NCI-H446 treated with DMSO at 0.1 percent for 48 hours (cell line): ENCODE measurements at places on chromosomes 4 and X.

DNA sequence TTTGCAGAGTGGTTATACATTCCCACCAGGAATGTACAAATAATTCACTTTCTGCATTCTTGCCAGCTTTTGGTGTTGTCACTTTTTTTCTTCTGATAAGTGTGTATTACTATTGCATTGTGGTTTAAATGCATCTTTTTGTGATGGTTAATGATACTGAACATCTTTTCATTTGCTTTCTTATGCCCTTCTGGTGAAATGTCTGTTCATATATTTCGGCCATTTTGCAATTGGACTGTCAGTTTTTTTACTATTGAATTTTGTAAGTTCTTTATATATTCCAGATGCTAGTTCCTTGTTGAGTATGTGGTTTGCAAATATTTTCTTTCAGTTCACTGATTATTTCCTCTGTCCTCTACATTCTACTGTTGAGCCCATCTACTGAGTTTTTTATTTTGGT lies 19.4 kb upstream of the BMP2K start:
- DNase-seq, result no peak

DNA sequence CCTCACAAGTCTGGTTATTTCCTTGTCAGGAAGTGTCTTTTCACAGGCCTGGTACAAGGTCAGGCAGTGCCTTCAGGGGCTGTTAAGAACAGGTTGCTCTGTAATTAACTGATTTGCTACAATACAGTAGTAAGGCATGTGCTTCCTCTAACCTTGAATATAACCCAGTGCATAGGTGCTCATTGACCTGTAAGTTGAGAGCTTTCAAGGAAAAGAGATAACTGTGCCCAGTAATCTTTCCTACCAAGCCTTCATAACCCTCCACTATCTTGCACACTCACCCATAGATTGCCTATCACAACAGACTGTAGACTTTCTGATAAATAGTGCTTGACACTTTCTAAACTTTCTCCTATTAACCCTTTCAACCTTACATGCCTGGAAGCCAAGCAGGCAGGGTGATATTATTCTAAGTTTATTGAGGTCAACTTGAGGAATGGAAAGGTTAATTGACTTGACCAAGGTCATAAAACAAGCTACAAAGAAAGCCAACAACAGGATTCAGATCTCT lies 148.1 kb downstream of the PPARGC1A start:
- no peak for DNase-seq

DNA sequence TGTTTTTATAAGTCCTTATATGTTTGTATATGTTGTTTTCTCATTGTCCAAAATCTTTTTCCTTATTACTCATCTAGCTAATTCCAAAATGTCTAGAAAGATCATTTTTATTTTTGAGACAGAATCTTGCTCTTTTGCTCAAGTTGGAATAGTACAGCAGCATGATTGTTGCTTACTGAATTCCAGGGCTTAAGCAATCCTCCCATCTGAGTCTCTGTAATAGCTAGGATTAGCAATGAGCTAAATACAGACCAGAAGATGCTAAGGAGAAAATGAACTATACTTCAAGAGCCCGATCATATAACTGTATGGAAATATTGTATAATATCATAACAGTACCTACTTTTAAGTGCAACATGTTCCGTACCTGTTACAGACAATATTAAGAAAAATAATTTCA lies 1027.0 kb downstream of the STIM2 start:
- DNase-seq, result no peak

DNA sequence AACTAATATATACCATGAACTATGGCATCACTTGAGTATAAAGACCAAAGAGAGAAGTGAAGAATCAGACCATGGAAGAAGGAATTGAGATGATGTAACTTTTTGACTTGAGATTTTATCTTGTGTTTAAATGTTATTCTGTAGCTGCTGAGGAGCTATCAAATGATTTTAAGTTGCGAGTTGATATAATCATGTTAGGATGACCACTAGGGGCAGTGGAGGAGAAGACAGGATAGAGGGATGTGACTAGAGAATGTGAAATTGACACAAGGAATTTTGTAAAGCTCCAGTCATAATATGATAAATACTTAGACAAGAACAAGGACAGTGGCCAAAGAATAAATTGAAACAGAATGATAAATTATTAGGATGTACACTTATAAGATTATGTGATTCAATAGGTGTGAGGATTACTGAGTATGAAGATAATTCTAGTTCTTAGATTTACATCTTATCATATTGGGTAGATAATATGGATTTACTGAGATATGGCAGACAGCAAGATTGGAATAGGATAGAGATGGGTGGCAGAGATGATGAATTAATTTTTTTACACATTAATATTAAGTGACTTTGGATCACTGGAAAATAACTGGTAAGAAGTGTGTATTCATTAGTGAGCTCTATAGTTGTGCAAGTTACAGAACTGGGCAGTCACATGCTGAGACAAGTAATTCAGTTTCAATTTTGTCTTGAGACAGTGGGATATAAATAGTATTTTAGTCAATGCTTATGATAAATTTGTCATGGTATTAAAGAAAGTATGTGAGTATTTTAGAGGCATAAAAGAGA lies 816.0 kb upstream of the PCDH10 start:
- no peak for DNase-seq

DNA sequence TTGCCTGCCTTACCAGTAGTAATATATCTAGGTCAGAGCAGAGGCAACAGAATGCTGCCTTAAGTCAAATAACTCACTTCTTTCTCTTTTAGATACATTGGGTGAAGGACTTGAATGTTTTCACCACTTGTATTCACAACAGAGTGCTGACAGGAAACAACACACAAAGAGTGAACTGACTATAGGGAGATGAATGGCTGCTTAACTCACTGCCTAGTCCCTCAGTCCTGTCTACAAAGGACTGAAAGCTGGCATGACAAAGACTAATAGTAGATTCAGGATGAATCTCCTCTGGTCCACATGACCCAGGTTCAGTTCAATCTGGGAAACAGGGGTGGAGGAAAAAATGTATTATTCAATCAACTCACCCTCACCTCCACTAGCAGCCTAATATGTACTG lies 134.2 kb downstream of the GALNTL6 start:
- no peak for DNase-seq

DNA sequence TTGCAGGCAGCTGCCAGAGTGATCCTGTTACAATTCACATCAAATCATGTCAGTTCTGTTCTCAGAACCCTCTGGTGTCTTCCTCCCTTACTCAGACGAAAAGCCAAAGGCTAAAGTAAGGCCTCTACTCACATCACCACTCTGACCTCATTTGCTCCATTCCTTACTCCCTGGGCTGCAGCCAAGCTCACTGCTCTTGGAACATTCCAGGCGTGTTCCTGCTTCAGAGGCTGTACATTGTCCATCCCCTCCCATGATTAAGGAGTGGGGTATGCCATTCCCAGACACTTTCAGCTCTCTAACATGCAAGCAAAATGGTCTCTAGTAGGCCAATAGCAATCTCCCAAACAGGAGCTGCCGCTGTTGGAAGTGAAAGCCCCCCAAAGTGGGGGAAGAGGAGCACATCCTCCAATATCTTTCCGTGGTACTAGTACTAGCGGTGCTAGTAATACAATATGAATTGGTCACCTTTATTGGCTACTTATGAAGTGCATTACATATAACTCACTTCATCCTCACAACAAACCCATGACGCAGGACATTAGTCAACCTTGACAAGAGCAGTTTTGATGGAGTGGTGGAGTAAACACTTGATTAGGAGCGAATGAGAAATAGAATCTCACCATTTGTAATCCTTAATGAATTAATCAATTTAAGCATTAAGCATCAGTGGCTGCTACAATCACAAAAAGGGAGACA lies 15.0 kb downstream of the GAB3 start:
- DNase-seq, result no peak

- DNase-seq, result peak; percentile 1
These were observed 577 bp upstream of the GLRA2 start for GRCh38 chrX:14528629-14529289.

DNA sequence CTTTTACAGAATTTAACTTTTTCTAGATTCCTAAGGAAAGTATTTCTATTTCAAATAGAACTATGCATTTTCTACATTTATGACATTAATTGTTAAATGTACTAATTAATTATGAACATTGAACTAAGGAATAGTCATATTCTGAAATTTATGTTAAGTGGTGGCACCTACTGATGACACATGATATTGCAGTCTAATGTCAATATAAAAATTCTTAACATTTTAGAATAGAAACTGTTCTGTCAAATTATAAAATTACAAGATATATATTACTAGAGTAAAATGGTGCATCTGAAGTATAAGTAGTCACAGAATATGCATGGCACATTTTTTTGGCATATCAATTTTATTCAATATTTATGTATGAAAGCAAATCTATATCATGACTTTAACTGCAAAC lies 40.2 kb upstream of the NDNF start:
- no peak for DNase-seq

GRCh38 chr4:121455285-121455684 lies 74.5 kb upstream of the QRFPR start:
- no peak for DNase-seq

- DNase-seq, result no peak
These were observed 143.1 kb downstream of the RBM47 start for GRCh38 chr4:40486534-40486933.

GRCh38 chrX:31316340-31316991 lies 244.6 kb upstream of the FTHL17 start:
- DNase-seq, result no peak

GRCh38 chrX:33175201-33175600 lies 36.1 kb downstream of the DMD start:
- no peak for DNase-seq

- peak; percentile 6 for DNase-seq
These were observed 69.1 kb upstream of the UCP1 start for GRCh38 chr4:140637836-140638235.

GRCh38 chrX:110311437-110312230 lies 6.3 kb downstream of the AMMECR1 start:
- DNase-seq, result no peak

DNA sequence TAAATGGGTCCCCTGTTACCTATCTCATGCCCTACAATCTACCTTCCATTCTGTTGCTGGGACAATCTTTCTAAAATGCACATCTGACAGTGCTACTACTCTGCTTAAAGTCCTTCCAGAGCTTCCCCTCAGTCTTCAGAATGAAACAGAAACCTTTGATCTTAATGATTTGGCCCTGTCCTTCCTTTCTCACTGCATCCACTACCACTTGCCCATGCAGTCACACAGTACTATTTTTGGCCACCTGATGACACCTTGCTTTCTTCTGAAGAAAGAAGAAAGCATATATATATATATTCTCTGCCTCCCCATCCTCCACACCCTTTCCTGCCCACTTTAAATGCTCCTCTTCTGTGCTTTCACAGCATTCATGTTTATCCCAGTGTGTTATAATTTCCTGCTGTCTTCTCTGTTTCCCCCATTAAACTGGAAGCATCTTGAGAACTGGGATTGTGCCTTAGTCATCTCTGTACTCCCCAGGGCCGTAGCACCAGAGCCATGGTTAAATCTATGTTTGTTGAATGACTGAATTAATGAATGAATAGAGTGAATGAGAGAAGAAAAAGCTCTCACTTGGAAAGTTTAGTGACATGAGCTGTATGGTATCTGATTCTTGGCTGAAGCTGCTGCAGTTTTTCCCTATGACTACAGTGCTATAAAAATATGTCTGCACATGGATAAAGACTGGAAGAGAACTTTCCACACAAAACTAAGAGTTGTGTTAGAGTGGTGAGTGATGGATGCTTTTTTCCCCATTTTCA lies 56.2 kb downstream of the RTL9 start:
- DNase-seq, result no peak

DNA sequence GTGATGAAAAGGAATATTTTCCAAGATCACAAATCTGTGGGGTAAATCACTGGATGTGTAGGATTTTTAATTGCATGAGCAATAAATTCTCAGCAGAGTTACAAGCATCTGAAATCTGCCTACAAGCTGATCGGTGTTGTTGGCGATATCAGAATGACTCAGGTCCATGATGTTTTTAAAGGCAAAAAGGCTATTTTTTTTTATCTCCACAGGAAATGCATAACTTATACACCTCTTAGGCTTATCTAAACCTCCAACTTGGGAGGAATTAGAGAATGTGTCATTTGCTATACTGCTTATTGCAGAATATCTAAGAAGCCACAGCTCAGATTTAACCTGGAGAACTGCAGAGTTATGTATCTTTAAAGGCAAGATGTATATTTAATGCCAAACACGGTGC lies 61.6 kb downstream of the KIT start:
- no peak for DNase-seq

- DNase-seq, result no peak
These were observed 392.4 kb downstream of the TECRL start for GRCh38 chr4:64016893-64017292.

- no peak for DNase-seq
These were observed 21.4 kb downstream of the MAGEB17 start for GRCh38 chrX:16188687-16189086.

GRCh38 chrX:3576886-3577501 lies 136.5 kb downstream of the PRKX start:
- peak; percentile 10 for DNase-seq

DNA sequence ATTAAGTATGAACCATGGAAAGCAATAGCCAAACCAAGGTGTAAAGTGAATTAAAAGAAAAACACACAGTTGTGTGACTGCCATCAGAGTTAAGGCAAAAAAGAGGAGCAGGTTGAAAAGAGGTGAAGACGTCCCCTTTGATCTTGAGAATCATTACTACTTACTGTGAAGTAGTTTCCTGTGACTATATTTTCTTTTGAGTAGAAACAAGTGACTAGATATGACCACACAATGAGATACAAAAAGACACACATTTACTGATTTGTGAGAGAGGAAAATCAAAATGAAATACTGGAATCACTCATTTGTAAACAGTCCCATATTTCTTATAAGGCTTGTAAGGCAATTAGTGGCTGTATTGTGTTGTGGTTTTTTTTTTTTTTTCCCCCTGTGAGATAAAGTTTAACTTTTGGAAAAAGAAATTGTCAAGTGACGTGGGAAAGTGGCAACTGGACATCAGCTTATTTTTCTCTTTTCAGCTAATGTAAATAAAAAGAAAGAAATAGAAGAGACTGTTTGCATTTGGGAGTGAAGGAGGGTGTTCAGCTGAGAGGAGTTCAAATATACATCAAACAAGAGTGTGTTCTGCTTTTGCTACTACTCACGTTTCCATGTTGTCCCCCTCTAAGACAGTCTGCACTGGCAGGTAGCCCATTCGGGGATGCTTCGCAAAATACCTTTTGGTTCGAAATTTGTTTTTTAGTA lies 106.4 kb upstream of the FTHL17 start:
- no peak for DNase-seq

DNA sequence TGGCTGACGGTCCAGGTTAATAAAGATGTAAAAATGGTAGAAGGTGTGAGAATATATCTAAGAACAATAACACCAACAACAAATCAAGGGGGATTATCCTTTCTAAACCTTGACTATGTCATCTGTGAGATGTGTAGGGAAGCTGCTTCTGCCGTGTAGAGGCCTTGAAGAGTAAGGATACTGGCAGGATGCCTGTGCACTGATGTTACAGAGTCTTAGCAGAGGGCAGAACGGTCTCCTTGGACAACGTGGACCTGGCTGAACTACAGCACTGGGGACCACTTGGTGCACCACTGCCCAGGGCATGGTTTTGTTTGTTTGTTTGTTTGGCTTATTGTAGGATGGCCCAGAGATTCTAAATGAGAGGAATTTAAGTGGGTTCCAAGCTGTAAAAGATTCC lies 33.5 kb downstream of the GPAT3 start:
- DNase-seq, result no peak

- no peak for DNase-seq
These were observed 64.5 kb downstream of the TEC start for GRCh38 chr4:48205107-48205506.

GRCh38 chr4:108555701-108556100 lies 64.7 kb upstream of the RPL34 start:
- no peak for DNase-seq

- DNase-seq, result no peak
These were observed 190.0 kb upstream of the AR start for GRCh38 chrX:67353651-67354370.

- DNase-seq, result no peak
These were observed 2.8 kb downstream of the EGF start for GRCh38 chr4:109915385-109916026.
